Stimulated activated CD4-positive, alpha-beta T cell treated with anti-CD3 and anti-CD28 coated beads, Interleukin-15, amount 100 ng/mL, for 1 hour (primary cell): ENCODE measurements at places on chromosomes 6 and 20.

- no peak for DNase-seq
Measured at GRCh38 chr20:39865446-39865845, 823.6 kb downstream of the MAFB start.

DNA sequence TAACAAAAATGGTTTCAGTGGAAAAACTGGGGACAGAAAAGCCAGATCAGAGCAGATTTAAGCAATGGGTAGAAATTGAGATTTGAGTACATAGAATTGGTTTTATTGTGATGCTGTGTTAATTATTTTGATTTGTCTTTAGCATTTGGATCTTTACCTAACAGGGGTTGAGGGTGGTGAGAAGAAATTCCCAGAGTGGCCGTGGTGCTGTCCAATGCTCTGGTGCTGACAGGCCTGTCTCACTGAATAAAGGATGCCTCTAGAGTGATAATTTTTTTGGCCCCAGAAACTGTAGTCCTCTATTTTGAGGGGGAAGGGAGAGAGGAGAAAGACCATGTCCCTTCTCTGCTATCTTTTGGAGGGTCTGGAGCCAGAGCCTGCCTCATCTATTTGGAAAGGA, 79.1 kb downstream of the LYRM2 start:
- DNase-seq = no peak

- DNase-seq = no peak
Measured at GRCh38 chr6:26044140-26045064, 42.8 kb upstream of the HFE start.

DNA sequence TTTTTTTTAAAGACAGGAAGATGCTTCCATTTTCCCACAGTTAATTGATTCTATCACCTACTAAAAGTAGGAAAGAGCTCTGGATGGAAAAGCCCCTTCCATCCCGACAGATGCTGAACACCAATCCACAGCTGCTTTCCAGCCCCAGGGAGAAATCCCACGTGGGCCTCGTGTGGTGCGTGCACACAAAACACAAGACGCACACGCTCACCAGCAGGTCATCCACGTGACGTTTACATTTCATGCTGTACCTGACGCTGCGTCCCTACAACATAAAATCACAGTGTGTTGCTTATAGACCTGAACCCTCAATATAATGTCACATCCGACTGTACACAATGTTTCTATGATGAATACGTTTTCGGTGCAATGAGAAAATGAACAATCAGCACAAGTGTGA, 50.2 kb upstream of the DACT2 start:
- no peak for DNase-seq

DNA sequence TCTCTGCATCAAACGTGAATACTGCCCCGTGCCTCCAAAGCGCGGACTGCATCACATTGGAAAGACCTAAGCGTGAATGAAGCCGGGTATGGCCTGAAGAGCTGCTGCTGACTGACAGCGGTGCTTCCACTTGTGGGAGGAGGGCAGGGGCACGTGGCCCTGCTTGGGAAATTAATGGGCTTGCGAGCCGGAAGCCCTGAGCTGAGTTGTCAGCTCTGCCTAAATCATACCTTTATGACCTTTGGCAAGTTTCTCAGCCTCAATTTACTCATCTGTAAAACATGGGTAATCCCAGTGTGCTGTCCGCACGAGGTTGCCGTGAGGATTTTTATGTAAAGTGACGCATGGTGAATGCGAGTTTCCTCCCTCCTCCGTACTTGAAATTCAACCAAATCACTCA, 67.0 kb upstream of the FOXQ1 start:
- no peak for DNase-seq

DNA sequence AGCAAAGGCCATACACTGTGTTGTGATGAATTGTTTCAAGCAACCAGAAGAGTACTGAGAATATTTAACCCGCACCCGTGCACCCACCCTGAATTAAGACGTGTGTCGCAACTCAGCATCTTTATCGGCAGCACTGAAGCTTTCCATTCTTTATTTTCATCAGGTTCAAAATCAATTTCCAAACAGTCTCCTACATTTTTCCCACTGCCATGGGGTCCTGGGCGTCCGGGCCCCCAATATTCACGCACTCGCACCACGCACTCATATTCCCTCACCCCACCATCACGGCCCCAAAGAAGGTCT, 1.8 kb downstream of the LTB start:
- DNase-seq = no peak
